Fibroblast of gingiva (primary cell): ENCODE measurements at places on chromosomes 1 and 21.

DNA sequence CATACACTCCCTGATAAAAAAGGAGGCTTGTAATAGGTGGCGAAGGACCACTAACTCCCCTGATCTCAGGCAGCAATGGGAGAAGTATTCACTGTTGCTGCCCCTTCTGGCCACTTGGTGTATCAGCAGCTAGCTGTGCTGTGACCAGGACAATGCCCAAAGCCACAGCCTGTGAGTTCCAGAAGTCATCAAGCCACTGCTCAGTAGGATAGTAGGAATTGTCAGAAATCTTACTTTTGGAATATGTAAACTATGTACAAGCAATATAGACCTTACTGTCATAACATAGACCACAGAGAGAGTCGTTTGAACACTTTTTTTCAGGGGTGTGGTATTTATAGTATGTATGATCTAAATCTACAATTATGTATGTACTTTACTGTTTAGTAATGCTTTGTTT lies 248.3 kb upstream of the CAMK1G start:
- DNase-seq = no peak

- no peak for DNase-seq
Observed at GRCh38 chr1:223030871-223031400, 112.1 kb downstream of the TLR5 start.

DNA sequence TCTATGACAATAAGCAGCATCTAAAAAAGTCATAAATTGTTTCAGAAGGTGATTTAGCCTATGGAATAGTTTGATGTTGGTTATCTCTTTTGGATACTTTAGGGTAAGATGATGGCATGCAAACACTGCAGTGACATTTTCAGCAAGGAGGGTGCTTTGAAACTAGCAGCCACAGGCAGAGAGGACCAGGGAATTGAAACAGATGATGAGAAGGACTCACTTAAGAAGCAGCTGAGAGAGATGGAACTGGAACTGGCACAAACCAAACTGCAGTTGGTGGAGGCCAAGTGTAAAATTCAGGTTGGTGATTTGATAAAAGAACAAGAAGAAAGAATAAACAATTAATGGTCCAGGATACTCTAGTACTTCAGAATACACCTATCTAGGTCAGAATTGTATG lies 11.2 kb upstream of the CACYBP start:
- no peak for DNase-seq

DNA sequence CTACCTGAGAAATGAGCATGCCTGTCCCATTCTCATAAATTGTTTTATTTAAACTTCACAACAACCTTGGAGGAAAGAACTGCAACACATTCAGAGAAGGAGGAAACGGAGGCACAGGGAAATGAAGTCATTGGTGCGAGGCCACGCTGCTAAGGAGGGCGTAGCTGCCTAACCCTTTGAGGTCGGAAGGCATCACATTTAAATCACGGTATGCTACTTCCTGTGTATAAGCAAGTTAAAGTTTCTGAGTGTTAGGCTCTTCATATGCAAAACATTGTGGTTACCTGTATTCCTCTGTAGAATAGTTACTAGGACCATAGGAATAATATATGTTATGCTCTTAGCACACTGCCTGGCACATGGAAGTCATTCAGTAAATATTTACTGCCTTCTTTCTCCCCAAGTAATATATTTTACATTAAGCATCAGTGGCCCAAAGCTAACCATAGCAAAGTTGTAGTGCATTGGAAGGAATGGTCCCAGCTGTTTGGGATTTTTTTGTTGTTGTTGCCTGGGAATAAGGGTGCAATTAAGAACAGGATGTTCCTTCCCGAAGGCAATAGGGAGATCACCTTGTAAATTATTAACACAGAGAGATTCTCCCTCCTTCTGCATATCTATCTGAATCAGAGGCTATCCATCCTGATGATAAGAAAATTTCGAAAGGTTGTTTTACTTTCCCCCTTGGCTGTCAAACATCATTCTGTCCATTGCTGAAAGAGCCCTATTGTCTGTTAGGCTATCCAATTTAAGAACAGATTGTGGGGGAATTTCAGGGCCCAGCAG lies 192.2 kb upstream of the C8B start:
- no peak for DNase-seq

- no peak for DNase-seq
Observed at GRCh38 chr21:35159881-35160280, 110.8 kb upstream of the RUNX1 start.
